ENCODE measurements at places on chromosomes 16 and 17.

- DNase-seq: no peak
Observed at GRCh38 chr16:86042393-86042792, 143.4 kb downstream of the IRF8 start.

- DNase-seq: no peak
Observed at GRCh38 chr17:77959926-77960521, 1.5 kb downstream of the TNRC6C start.

- no peak for DNase-seq
Observed at GRCh38 chr16:9205661-9206060, 114.2 kb downstream of the HAPSTR1 start.

- DNase-seq: no peak
Observed at GRCh38 chr17:76405967-76406647, 21.7 kb downstream of the SPHK1 start.

DNA sequence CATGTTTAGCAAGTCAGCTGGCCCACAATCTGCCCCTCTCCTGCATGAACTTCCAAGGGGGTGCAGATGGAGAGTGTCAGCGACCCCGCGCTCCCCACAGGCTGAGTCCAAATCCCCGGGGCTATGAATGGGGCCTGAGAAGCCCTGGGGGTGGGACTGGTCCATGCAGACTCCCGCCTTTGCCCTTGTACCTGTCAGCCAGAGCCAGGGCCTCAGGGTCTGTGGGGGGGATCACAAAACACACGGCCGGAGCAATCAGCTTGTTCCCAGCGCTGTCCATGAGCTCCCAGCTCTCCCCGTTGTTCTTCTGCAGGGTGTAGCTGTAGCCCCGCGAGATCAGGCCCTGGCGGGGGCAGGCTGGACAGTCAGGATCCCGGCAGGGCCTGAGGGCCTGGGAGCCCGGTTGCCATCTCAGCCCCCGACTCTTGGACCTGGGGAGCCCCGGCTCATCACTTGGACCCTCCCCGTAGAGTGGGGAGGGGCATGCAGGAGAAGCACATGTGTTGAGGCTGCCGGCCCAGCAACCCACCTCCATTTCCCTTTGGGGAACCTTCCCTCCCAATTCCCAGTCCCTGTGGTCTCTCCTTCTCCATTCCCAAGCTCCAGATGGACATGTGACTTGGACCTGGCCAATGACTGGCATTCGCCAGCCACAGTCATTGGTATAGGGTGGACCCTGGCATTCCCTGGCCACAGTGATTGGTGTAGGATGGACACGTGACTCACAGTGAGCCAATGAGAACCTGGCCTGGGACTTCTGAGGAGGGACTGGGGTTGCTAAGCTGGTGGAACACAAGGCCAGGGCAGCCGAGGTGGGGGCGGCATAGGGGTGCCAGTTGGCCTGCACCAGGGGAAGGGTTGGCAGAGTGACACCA lies 42.4 kb downstream of the PPL start:
- DNase-seq: no peak

GRCh38 chr17:83135692-83136091 lies 56.3 kb downstream of the METRNL start:
- no peak for DNase-seq

DNA sequence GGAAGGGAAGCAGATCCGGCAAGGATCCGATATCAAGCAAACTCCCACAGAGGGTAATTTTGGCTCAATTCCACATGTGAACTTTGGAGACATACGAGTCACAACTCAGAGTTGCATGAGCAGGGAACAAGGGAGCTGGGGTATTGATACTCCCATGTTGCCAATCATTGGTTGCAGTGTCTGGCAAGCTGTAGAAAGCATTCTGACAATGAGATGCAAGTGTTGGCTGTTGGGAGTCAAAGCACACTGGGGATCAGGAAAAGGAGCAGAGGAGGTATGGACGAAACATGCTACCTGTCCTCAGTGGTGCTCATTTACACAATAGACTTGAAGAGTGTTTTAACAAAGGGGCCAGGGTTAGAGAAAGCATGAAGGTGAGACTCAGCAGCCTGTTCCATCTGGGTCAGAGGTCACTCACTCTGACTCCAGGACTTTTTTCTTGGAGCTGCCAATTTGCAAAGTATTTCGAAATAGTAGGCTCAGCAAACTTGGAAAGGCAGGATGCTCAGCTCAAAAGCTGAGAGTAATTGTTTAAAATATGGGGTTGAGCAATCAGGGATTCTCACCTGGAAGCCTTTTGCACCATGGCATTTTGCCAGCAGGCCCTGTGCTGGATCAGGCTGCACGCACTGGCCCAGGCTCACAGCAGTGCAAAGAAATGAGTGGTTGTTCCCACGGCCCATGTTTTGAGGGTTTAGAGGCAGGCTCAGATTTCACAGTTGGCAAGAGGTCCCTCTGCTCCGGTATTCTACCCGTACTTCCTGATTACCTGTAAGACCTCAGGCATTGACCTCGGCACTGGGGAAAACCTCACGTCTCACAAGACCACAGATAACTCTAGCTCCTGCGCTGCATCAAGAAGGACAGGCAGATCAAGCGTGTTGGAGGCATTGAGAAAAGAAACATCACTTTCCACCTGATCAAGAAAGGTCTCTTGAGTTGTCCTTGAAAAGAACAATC lies 17.6 kb upstream of the NKD1 start:
- DNase-seq: no peak

- no peak for DNase-seq
Observed at GRCh38 chr17:45686250-45686649, 97.9 kb upstream of the CRHR1 start.

DNA sequence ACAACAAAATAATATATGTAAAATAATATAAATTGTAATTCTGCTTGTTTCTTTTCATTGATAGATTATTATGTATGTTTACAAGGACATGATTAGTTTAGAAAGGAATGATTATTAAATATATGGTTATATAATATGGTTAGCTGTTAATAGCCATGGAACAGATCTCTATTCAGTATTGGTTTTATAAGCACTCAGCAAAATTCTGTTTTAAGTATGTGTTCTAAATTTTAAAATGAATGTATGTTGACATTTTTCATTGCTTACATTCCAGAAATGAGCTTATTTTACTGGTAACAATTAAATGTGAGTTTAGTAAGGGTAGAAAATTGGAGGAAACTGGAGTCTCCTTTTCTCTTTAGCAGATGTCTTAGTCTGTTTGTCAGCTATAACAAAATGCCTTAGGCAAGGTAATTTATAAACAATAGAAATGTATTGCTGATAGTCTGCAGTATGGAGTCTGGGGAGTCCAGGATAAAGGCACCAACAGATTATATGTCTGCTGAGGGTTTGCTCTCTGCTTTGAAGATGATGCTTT lies 45.4 kb downstream of the NFAT5 start:
- DNase-seq: no peak

GRCh38 chr17:56096026-56096810 lies 57.1 kb upstream of the ANKFN1 start:
- no peak for DNase-seq

DNA sequence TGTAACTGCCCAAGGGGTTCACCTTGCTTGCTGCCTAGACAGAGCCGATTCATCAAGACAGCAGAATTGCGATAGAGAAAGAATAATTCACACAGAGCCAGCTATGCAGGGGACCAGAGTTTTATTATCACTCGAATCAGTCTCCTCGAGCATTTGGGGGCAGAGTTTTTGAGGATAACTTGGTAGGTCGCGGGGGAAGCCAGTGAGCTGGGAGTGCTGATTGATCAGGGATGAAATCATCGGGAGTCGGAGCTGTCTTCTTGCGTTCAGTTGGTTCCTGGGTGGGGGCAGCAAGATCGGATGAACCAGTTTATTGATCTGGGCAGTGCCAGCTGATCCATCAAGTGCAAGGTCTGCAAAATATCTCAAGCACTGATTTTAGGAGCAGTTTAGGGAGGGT lies 9.1 kb downstream of the ITGAM start:
- no peak for DNase-seq

GRCh38 chr17:77163001-77163400 lies 22.2 kb downstream of the SEC14L1 start:
- DNase-seq: no peak

GRCh38 chr16:3866703-3867431 lies 13.6 kb downstream of the CREBBP start:
- DNase-seq: no peak

DNA sequence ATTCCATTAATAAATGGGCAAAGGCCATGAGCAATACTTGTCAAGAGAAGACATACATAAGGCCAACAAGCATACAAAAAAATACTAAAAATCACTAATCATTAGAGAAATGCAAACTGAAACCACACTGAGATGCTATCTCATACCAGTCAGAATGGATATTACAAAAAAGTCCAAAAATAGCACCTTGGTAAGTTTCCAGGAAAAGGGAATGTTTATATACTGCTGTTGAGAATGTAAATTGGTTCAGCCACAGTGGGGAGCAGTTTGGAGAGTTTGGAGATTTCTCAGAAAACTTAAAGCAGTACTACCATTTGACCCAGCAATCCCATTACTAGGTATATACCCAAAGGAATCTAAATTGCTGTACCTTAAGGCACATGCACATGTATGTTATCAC lies 467.7 kb downstream of the CDH11 start:
- peak; percentile 11 for DNase-seq

- no peak for DNase-seq
Observed at GRCh38 chr16:81782236-81782635, 3.1 kb downstream of the PLCG2 start.

GRCh38 chr17:46942441-46943217 lies 19.7 kb downstream of the GOSR2 start:
- DNase-seq: no peak

- DNase-seq: no peak
Observed at GRCh38 chr17:64017381-64017980, 3.0 kb downstream of the ICAM2 start.

GRCh38 chr17:54524501-54524900 lies 376.2 kb upstream of the TOM1L1 start:
- no peak for DNase-seq

GRCh38 chr17:59329176-59330052 lies 2.0 kb upstream of the YPEL2 start:
- peak; percentile 66 for DNase-seq

DNA sequence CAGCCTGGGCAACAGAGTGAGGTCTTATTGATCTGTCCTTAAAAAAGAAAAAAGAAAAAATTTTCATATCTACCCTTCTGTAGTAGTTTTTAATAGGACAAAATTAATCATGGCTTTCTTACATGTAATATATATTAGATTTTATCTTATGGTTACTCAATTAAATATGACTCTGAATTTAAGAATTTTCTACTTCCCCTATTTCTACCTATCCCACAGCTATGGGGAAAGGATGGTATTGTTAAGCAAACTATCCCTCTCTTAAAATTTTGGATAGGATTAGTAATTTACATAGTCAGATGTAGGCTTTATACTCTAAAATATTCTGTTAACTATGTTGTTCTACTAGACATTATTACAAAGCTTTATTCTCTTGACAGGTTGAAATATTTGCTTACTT lies 62.5 kb downstream of the NQO1 start:
- DNase-seq: no peak

- no peak for DNase-seq
Observed at GRCh38 chr16:318628-319027, 33.9 kb downstream of the AXIN1 start.

DNA sequence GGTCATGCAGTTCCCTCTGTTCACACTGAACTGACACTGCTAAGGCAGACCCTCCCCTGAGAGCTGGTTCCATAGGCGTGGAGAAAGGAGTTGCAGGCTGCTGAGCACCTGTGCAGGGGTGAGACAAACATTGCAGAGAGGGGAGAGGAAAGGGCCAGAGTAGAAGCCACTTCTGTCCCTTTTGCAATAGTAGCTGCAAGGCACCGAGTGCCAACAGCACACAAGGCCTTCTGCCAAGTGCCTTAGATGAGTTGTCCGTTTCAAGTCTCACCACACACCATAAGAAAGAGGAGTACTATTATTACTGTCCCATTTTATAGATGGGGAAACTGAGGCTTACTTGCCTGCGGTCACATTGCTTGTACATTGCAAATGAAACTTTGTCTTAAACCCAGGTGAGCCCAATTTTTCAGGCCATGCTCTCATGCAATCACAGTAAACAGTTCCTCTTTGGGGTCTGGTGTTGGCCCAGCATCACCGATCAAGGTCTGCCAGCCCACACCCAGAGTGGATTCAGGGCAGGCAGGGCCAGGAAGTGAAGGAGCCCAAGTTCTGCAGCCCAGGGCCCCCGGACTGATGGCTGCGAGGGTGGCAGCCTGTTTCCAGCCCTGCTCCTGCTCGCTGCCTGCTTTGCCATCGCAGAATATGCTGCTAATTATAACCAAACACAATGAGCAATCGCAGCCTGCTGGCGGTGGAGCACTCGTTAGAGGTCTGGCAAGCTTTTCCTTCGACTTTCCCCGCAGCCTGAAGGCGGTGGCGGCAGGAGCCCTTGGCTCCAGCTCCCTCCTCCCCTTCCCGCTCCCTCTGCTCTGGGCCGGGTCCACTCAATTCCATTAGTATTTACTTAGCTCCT lies 36.8 kb upstream of the DYNLL2 start:
- DNase-seq: no peak

DNA sequence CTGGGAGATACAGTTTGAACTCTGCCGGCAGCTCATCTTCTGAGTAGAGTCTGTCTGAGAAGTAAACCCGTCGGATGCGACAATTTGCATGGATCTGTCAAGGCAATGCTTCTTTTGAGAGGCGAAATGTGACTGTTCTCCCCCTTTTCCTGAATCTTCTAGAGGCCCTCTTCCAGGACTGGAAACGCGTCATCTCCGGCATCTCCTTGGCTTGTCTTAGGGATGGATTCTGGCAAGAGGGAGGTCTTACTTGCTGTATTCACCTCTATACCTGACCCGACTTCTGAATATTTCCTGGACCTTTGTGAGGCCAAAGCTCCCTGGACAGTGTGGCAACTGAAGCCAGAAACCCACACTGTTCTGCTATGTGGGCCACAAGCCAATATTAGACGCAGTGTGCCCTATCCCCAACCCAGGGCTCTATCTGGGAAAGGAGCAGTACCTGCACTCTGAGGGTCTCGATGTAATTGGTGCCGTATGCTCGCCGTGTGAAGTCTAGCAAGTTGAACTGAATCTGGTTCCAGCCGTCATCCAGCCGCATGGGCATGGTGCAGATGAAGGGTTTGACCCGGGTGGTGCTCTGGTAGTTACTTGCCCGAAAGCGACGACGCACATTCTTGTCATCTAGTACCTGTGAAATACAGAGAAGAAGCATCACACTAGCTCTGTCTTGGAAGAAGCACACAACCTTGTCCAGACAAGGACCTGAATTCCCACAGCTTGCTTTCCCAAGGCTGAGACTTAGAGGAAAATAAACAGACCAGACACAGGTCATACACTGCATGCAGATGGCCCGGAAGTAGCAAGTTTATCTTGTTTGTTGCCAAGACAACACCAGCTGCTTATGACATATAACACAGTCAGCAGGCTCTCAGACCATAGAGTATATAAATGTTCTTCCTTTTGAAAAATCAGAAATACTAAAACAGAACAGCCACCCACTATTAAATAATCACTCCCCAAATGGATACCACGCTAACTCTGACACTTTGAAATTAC lies 14.1 kb downstream of the CFAP20 start:
- DNase-seq: no peak

GRCh38 chr16:23534868-23535860 lies 22.0 kb downstream of the EARS2 start:
- DNase-seq: no peak
